ENCODE measurements at places on chromosomes 11 and 22.
A peak's percentile ranks its signal among the peaks of the same experiment; 100 is the strongest.

GRCh38 chr11:27194976-27195375 lies 154.4 kb downstream of the BBOX1 start:
- DNase-seq, result no peak

DNA sequence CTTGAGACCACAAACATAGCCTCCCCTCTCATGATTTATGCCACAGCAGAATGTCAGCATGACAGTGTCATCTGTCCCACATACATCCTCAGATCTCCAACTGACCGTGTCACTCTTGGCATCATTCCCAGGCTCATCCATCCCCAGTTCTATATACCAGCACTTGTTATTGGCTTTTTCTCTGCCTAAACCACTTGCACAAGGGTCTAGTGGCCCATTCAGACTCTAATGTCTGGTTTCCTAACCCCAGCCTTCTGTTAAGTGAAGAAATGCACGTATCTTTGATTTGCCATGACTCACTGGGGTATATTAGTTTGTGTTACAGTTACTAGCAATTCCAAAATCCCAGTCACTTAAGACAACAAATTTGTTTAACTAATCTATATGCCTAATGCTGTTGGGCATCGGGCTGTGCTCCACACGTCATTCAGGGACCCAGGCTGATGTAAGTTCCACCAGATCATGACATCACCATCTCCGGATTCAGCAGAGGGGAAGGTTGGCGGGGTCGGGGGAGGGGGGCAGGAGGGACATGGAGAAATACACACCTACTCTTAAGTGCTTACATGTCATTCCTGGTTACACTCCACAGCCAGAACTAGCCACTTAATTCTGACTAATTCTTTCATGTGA lies 517.4 kb downstream of the BUD13 start:
- DNase-seq, result no peak

DNA sequence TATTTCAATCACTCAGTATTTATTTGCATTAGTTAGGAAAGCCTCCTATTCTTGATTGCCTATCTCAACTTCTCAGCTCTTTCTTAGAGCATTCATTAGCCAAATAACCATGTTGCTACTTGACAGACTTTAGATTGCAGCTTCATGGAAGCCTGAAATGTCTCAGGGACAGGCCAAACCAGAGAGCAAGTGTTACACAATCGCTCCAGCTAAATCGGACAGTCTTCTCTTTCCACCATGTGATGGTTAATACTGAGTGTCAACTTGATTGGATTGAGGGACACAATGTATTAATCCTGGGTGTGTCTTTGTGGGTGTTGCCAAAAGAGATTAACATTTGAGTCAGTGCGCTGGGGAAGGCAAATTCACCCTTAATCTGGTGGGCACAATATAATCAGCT lies 106.5 kb upstream of the DRD2 start:
- no peak for DNase-seq

DNA sequence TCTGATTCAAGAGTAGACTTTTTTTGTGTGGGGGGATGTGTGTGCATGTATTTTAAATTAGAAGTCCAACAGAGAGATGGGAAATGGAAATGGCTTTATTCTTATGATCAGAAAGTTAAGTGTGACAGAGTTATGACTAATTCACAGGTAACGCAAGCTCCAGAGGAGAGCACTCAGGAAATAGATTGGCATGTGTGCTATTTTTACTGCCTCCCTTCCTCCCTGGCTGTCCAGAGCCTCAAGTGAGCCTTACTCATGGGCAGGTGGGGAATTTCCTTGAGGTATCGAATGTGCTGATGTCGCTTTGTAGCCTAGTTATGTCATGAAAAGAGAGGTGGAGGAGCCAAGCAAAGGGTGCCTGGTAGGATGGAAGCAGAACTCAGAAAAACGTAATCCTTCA lies 70.3 kb upstream of the BDNF start:
- no peak for DNase-seq

DNA sequence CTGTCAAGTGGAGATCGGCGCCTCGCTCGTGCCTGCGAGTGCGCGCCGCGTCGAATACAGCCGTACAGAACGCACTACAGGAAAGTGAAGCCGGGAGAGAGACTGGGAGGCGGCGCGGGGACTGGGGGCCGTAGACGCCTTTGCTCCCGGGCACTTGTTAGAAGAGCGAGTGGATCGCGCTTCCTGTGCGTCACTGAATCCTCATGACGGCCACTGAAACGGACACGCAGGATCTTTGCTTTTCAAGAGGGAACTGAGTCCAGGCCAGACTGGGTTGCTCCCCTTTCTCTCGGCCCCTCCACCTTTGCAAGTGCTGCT lies 314 bp downstream of the RIC8A start:
- peak; percentile 85 for DNase-seq

GRCh38 chr22:45455621-45456020 lies 42.1 kb downstream of the RIBC2 start:
- no peak for DNase-seq

All from CD14-positive monocyte (primary cell).